ENCODE measurements at places on chromosomes 13 and 19.

DNA sequence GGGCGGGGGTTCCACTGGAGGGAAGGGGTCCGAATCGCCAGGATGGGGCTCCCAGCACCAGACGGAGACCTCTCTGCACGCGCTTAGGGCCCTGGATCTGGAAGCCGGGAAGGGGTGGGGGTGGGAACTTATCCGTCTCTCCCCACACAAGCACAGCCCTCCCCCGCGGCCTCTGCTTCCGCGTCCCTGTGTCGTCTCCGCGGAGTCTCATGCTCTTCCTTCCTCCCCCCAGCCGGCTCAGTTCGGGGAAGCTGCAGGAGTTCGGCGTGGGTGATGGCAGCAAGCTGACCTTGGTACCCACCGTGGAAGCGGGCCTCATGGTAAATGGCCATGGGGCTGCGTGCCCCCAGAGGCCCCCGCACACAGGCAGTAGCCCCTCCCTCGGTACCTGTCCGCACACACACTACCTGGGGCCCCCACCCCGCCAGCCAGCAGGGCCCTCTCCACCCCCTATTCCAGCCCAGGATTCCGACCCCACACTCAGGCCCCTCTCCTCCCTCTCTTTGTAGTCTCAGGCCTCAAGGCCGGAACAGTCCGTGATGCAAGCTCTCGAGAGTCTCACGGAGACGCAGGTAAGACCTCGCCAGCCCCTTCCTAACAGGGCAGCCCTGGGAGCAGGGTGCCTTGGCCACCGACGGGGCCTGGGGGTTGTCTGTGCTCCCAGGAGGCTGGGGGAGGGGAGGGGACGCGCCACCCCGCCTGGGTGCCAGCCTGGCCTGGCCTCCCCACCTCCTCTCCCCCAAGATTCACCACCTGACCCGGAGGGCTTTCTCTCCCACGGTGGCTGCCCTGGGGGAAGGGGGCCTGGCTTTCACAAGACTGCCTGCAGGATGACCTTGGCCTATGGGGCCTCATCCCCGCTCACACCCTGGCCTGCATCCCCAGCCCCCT lies 3.2 kb downstream of the MIDN start:
- peak; percentile 84 for DNase-seq

DNA sequence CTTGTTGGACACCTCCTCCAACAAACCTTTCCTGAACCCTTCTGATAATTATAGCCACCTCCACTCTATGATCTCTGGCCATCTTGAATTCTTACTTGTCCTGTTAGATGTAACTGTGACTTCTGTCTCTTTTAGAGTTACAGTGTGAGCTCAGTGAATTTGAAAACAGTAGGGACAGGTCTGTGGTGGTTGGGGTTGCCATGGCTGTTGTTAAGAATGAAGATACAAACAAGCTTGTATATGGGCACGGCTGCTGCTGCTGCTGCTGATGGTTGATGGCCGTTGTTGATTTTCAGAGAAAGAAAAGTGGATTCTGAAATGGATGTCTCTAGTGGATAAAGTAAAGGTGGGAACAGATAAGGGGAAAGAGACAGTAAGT lies 101.5 kb downstream of the STARD13 start:
- no peak for DNase-seq

GRCh38 chr13:66154976-66155375 lies 1075.2 kb downstream of the PCDH9 start:
- peak; percentile 31 for DNase-seq

GRCh38 chr19:16544473-16545231 lies 2.4 kb upstream of the CHERP start:
- peak; percentile 12 for DNase-seq

DNA sequence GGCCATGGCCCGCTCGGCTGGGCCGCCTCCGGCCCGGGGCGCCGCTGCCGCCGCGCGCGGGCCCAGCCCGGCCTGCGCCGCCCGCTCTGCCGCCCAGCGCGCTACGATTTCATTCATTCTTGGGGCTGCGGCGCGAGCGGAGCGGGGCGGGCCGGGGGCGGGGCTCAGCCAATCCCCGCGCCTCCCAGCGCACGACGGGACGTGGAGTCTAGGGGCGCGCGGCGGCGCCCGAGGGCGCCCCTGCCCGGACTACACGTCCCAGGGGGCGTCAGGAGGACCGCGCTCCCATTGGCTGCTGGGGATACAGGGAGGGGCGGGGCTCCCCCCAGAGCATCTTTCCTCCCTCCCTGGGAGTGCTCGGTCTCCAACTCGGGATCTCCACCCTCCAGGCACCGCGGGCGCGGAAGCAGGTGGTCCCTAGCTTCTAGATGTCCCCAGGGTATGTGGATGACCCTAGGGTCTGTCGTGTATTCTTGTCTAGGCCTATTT lies 5.6 kb upstream of the DPF1 start:
- DNase-seq, result peak; percentile 45

DNA sequence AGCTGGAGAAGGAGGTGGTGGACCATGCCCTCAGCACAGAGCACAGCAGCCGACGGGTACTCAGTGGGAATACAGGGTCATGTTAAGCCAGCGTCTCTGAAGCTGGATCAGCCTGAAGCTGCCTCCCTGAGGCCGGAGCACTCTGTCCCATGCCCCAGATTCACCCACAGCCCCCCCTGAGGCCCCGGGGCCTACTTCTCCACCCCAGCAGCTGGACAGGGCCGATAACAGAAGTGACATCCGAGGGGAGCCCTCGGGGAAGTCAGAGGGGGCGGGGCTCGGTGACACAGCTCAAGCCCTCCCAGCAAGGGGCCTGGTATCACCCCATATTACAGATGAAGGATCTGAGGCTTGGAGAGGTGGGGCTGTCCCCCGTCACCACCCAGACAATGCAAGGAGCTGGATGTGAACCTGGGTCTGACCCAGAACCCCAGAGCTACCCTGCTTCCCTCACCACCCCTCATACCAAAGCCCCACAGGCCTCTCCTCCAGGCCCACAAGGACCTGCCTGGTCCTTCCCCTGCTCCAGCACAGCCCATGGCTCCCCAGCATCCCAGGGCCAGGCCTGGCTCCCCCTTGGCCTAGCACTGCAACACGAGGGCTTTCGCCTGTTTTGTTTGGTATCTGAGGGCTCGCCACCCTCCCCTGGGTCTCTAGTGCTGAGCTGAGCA lies 5.7 kb downstream of the R3HDM4 start:
- DNase-seq, result no peak

GRCh38 chr13:44906713-44907112 lies 82.6 kb downstream of the NUFIP1 start:
- DNase-seq, result no peak
